ENCODE measurements at places on chromosomes 2 and 18. TPM values are rescaled to one million over a fixed set of nuclear protein-coding genes. Genes with fewer than 3 reads are reported as not detected.

Gene NCKAP1
- 210 TPM for total RNA-seq

Gene GPAT2
- total RNA-seq, result 0.76 TPM

Gene RGPD3
- 0.65 TPM for total RNA-seq

Gene RELCH
- 40.2 TPM for total RNA-seq

Gene FOSL2
- 259 TPM for total RNA-seq

Gene MCFD2
- 217 TPM for total RNA-seq

Gene WDCP
- total RNA-seq, result 10.1 TPM

Gene MITD1
- total RNA-seq, result 25.1 TPM

Gene RNF152
- total RNA-seq, result 10.6 TPM

Gene SMYD1
- total RNA-seq, result not detected

Gene NDC80
- total RNA-seq, result 29.0 TPM

Gene RESP18
- not detected for total RNA-seq

Gene CRYGC
- not detected for total RNA-seq

Gene KCNIP3
- total RNA-seq, result 3.5 TPM

Gene ATOH8
- total RNA-seq, result 67.2 TPM

Gene REG3A
- total RNA-seq, result not detected

Gene LYPD6B
- total RNA-seq, result 2.4 TPM

Gene IL1R2
- total RNA-seq, result 1.3 TPM

Gene MTERF4
- total RNA-seq, result 32.5 TPM

Gene ZNF142
- total RNA-seq, result 15.5 TPM

Gene CCDC85A
- 0.78 TPM for total RNA-seq

Gene PCARE
- not detected for total RNA-seq

Gene SLC14A1
- 5.0 TPM for total RNA-seq

Gene ATAD2B
- 22.2 TPM for total RNA-seq

Gene IL1A
- total RNA-seq, result not detected

Gene TRIB2
- total RNA-seq, result 22.6 TPM

Gene CPO
- 0.32 TPM for total RNA-seq

All from articular chondrocyte of knee joint (primary cell).